ENCODE measurements at places on chromosomes 6 and 20.

DNA sequence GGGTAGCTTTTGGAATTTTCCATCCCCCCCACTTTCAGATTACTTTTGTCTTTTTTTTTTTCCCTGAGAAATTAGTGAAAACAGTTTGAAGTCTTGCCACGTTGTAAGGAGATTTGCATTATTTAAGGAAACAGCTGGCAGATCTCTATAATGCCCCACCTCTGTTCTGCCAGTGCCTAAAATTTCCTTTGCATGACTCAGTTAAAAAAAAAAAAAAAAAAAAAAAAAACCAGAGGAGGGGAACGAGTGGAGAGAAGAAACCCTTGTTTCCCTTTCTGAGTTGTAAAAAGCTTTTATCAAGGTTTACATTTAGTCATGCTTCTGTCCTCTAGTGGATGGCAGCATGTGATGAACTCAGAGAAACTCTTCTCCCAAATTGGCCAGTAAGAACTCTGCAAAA lies 33.5 kb downstream of the CARMIL1 start:
- peak; percentile 86 for DNase-seq

DNA sequence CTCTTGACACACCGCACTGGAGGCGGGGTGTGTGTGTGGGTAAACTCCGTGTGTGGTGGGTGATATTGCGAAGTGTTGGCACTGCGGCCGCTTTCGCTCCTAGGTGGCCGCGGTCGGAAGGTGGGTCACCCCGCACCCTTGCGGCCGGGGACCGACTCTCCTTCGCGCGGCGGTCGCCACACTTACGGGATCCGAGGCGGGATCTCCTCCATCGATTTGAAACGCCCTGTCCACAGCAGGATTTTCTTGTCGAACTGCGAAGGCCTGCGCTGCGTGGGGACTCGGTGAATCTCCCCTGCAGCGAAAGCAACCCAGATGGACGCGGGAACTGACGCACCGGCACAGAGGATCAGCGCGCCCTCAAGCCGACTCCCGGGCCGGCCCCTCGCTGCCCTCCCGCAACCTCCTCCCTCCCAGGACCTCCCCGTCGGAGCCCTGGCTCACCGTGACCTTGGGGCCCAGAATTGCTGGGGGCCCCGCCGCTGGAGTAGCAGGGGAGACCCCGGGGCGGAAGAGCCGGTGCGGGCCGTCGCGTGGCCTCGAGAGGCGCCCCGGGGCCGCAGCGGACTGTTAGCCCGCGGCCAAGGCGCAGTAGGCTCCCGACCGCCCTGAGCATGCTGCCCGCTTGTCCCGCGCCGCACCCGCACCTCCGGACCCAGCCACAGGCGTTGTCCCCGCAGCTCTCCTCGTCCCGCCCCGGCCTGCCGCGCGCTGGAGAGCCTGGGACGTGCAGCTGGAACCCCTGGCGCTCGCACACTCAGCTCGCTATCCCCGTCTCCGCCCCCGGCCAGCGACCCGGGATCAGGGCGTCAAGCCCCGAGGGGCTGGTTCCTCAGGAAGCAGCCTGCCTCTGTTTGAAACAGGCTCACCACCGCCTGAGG lies at the start of gene FAM162B:
Gene FAM162B (minus strand): TSS at position 759 of the 881 bp plus-strand sequence. CDS start 143 bp downstream, at position 616.
- DNase-seq = no peak

- no peak for DNase-seq
These were observed 125.4 kb downstream of the ADGRB3 start for GRCh38 chr6:68760485-68760884.

DNA sequence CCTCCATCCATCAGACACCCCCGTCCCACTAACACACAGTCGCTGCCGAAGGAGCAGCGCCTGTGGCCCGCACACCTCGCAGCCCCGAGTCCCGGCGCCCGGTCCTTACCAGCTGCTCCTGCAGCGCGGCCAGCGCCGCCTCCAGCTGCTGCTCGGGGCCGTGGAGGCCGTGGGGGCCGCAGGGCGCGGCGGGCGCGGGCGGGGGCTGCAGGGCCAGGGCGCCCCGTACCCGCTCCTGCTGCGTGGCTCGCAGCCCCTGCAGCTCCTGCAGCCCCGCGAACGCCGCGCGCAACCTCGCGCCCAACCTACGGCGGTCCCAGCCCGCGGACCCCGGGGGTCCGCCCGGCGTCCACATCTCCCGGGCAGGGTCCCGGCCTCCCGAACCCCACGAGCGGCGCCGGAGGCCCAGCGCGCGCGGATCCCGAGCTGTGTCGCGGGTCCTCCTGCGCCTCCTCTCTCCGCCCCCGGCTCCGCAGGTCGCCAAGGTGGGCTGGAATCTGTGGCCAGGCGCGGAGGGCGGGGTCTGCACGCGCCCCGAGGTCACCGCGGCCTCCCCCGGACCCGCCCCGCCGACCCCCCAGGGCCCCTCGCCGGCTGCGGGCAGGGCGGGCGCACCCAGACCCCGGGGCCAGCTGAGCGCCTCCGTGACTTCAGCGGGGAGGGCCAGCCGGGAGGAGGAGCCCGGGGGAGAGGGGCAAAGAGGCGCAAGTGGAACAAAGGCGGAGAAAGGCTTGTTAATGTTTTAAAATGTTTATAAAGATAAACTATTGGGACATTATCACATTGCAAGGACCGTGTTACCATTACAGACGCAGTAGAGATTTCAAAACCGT lies at the start of gene DACT2:
Gene DACT2 (minus strand): TSS at position 499 of the 833 bp plus-strand sequence. CDS start 144 bp downstream, at position 355.
- no peak for DNase-seq

GRCh38 chr20:36102809-36103596 lies 51.5 kb upstream of the EPB41L1 start:
- no peak for DNase-seq
